M059J (cell line): ENCODE measurements at places on chromosomes 4 and X. TPM values are rescaled to one million over a fixed set of nuclear protein-coding genes. Genes with fewer than 3 reads are reported as not detected.

Gene SMIM10
- total RNA-seq: 12.6 and 13.4 TPM in 2 replicates

Gene MAGEA2B
- total RNA-seq: 1.9 and 2.5 TPM in 2 replicates

DNA sequence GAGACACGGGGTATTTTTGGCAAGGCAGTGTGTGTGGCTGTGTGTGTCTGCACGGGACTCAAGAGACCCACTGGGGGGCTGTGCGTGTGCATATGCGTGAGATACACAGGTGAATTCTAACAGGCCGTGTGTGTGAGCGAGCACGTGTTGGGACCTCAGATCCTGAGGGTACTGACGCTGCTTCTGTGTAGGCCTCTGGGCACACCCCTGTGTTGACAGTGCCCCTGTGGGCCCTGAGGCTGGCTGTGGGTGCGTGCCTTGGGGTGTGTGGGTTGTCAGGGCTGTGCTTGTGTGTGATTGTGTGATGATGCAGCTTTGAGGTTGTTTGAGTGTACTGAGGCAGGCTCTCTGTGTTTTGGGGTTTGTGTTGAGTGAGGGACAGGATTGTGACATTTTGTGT lies 13.9 kb downstream of the FOXP3 start:
- no peak for DNase-seq

- no peak for DNase-seq
Observed at GRCh38 chr4:70712150-70712549, 9.6 kb upstream of the RUFY3 start.

DNA sequence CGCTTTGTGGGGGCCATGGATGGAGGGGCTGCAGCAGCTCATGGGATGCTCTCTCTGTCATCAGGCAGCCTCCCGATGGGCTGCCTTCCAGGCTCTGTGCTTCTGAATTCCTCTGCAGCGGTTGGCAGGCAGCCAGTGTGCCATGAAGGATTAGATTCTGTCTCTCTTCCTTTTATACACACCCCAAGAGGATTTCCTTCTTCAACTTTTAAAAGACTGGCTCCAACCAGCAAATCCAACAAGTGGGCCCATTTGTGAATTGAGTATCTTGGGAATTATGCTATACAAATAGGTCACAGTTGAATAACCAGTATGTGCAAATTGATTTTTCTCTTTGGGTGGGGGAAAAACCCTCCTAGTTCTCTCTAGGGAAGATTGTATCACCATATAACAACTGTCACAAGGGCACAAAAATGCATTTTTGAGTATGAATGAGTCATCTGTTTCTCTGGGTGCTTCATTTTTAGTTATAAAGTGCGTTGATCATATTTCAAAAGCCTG lies 96.8 kb upstream of the FAT1 start:
- DNase-seq: peak; percentile 65
